ENCODE measurements at places on chromosomes 4 and X. TPM values are rescaled to one million over a fixed set of nuclear protein-coding genes. Genes with fewer than 3 reads are reported as not detected.

Gene DMP1
- not detected for total RNA-seq

Gene XAGE1A
- not detected for total RNA-seq

Gene CXCL6
- total RNA-seq, result 87.1 TPM

Gene FAM53A
- total RNA-seq, result 2.9 TPM

Gene CYSLTR1
- total RNA-seq, result not detected

Gene CFAP99
- total RNA-seq, result not detected

Gene RHOH
- total RNA-seq, result not detected

Gene CSAG1
- not detected for total RNA-seq

Gene FHIP1A
- not detected for total RNA-seq

Gene MAML3
- 6.0 TPM for total RNA-seq

All from cardiac ventricle fibroblast (primary cell).